Mesothelial cell of epicardium (in vitro differentiated cells): ENCODE measurements at places on chromosomes 1 and 21.

GRCh38 chr1:11913291-11913690, 12.9 kb downstream of the KIAA2013 start:
- DNase-seq: no peak

- DNase-seq: no peak
These were observed 169.7 kb downstream of the TRIM33 start for GRCh38 chr1:114341299-114341698.

GRCh38 chr1:171683870-171684269, 31.4 kb upstream of the MYOC start:
- DNase-seq: no peak

GRCh38 chr1:89260566-89261255, 11.9 kb downstream of the GBP5 start:
- no peak for DNase-seq

GRCh38 chr1:244919320-244920282, 55.3 kb upstream of the HNRNPU start:
- DNase-seq: no peak

DNA sequence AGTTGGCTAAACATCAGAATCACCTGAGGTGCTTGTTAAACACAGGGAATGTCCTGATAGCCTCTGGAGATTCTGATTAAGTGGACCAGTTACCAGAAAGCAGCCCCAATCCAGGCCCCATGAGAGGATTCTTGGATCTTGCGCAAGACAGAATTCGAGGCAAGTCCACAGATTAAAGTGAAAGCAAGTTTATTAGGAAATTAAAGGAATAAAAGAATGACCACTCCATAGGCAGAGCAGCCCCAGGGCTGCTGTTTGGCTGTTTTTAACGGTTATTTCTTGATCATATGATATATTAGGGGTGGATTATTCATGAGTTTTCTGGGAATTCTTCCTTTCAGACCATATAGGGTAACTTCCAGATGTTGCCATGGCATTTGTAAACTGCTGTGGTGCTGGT, 176.2 kb downstream of the ROR1 start:
- no peak for DNase-seq

GRCh38 chr1:22317231-22317919, 134.3 kb upstream of the ZBTB40 start:
- no peak for DNase-seq
